ENCODE measurements at places on chromosomes 1 and 21. TPM values are rescaled to one million over a fixed set of nuclear protein-coding genes. Genes with fewer than 3 reads are reported as not detected.

DNA sequence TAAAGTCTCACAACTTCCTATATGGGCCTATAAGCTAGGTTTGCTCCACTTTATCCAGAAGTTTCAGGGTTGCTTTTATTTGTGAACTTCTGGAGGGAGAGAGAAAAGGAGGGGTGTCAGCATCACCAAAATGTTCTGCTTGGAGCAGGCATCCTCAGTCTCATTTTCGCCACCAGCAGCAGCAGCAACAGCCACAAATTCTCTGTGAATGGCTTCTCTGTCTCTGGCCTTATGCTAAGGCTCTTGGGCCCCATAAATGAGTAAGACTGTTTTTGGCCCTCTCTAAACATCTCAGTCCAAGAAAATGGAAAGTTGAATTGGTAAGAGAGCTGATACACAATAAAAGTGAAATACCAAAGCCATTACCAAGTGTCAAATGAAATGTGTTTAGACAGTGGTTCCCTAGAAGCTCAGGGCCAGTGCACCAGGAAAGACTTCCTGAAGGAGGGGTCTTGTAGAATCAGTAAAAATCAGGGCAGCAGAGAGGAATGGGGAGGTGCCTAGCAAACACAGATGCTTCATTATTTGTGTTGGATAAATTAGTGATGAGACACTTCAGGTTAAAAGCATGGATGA lies 53.0 kb upstream of the SPATA6 start:
- no peaks in the 10 kb centered on the region for H3K36me3 ChIP-seq
- H3K4me3 ChIP-seq, result no peak overlapping the region
- peaks cover 50% of the 10 kb centered on the region for H3K27me3 ChIP-seq

- H3K27ac ChIP-seq, result peak overlapping the region; percentile 100
- peak overlapping the region; percentile 97 for H3K4me3 ChIP-seq
- DNase-seq, result peak; percentile 47
- H3K4me1 ChIP-seq, result peaks cover 38% of the 10 kb centered on the region
- H3K27me3 ChIP-seq, result peaks cover 6% of the 10 kb centered on the region
- peaks cover 1% of the 10 kb centered on the region for H3K36me3 ChIP-seq
Measured at GRCh38 chr1:109547463-109548320, 723 bp upstream of the GNAI3 start.

DNA sequence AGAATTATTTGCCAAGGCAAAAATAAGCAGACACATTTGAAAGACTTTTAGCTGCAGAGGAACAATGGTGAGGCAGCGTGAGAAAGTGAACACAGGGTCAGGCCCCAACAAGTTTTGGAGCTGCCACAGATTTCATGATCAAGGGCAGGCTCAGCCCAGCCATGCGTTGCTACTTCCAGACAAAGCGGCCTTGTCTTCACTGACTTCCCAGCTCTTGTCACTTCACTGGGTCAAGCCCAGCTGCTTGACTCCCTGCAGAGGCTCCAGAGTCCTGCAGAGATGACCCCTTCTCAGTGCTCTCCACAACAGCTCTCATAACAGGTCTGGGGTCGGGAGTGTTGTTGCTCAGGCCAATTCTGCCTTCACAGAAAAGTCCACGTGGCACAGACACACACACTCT lies 35.8 kb downstream of the HHAT start:
- H3K27me3 ChIP-seq, result no peaks in the 10 kb centered on the region
- no peak for DNase-seq
- no peak overlapping the region for H3K27ac ChIP-seq
- H3K36me3 ChIP-seq, result peaks cover 2% of the 10 kb centered on the region
- no peak overlapping the region for H3K4me3 ChIP-seq
- H3K4me1 ChIP-seq, result peaks cover 12% of the 10 kb centered on the region

DNA sequence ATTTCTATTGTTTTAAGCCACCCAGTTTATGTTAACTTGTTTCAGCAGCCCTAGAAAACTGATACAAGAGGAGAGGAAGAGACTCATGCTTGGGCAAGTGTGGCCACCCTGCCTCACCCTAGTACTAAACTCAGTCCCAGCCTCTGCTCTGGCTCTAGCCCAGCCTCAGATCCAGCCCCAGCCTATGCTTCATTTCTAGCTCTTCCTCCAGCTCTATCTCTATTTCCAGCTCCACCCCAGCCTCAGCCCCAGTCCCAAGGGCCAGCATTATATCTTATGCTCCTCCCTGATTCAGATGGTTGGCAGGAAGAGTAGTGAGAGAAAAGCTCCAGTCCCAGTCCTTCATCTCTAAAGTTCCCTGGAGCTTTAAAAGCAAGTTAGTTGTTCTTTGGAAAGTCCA lies 535.5 kb downstream of the PTPRC start:
- no peaks in the 10 kb centered on the region for H3K4me1 ChIP-seq
- DNase-seq, result no peak
- no peaks in the 10 kb centered on the region for H3K36me3 ChIP-seq
- no peak overlapping the region for H3K4me3 ChIP-seq

DNA sequence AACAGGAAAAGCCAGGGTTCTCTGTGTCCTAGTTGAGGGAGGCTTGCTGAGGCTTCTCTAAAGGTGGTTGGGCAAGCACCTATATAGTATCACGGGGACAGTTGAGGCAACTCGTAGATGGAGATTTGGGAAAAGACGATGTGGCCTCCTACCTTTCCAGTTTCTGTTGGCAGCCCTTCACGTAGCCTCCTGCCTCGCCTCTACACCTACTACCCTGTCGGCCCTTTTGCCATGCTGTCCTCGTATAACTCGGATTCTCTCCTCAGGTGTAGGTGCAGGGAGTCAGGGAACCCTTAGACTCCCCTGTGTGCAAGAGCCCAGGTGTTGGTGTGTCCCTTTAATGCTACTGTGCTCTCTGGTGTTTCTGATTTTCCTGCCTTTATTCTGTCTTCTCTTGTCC lies 10.3 kb downstream of the ZNF692 start:
- H3K36me3 ChIP-seq, result peaks cover 15% of the 10 kb centered on the region
- H3K27ac ChIP-seq, result no peak overlapping the region
- no peaks in the 10 kb centered on the region for H3K27me3 ChIP-seq
- H3K4me3 ChIP-seq, result no peak overlapping the region
- H3K4me1 ChIP-seq, result no peaks in the 10 kb centered on the region

The ZNF683 gene
- total RNA-seq, result not detected

The SERTAD4 gene
- total RNA-seq, result 8.2 TPM

The F5 gene
- total RNA-seq, result 43.5 TPM

Measured in mesothelial cell of epicardium (in vitro differentiated cells).